ENCODE measurements at places on chromosomes 2 and 18.

GRCh38 chr2:72917877-72918553 lies 696 bp downstream of the EMX1 start:
- DNase-seq: no peak

DNA sequence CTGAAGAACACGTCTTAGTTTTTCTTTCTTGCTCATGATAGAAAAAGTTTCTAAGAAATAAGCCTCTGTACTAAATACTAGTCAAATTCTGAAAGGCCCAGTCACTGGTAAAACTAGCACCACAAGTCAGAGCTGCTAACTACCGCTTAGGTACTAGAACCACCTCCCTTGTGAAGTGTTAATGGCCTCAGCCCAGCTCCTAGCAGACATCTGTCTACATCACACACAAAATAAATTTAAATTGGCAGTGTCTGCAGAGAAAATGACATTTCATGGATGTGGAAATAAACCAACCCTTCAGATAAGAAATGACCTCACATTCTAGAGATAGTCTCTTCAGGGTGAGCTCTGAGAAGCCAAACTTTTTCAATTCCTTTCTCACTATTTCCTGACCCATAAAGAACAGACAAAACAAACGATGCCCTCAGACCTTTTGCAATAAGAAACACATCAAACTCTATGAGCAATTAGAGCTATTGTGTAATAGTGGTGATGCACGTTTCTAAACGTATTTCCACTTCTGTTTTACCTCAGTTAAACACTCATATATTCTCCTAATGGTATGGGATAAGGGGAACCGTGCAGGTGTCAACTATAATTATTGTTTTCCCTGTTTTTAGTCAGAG lies 70.3 kb upstream of the DSG1 start:
- DNase-seq: no peak

- no peak for DNase-seq
These were observed 151.5 kb downstream of the NCKAP5 start for GRCh38 chr2:133416736-133417135.

DNA sequence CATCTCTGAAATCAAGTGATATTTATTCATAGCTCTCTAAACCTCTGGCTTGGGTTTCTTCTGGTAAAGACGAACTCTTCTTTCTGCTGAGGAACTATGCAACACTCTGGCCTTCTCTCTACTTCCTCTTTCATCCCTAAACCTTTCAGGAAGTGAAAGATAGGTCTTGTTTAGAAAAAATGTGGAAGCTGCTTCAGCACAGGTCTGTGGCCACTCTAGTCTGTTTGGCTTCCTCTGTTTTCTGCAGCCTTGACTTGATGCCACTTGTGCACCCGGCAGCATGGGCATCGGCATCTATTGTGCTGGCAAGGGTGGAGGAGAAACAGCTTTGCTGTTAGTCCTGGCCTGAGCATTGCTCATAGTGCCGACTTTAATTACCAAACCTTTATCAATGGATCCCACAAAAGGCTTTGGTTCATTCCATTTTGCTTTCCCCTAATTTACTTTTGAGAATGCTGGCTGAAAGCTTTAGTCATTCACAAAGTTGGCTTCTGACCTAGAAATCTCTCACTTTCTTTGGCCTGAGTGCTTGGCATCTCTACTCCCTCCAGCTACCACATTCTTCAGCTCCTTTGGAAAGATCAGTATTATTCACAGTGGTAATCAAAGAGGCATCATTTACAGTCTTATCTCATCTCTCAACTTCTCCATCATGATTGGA lies 32.0 kb upstream of the GPR39 start:
- DNase-seq: no peak

All from stimulated activated CD4-positive, alpha-beta T cell treated with anti-CD3 and anti-CD28 coated beads, Interleukin-1b, Interleukin-23, amount 100 ng/mL, for 1 hour (primary cell).